Tibial nerve (tissue), 4 donors: ENCODE measurements at places on chromosomes 7 and 10.

DNA sequence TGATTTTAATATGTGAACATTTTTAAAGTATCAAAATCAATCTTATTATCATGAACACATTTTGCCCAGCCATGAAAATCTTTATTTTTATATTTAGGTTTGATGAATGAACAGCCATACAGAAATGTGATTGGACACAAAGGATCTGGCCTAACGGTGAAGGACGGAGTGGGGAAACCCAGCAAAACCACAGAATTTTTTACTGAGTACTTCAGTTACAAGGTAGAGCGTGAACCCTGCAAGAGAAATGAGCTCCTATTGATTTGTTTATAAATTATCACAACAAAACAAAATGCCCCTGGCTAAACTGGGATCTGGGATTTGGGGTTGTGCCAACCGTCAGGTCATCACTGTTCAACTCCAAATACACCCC, 118.8 kb downstream of the JAZF1 start:
- no peak overlapping the region for H3K27ac ChIP-seq
- no peaks in the 10 kb centered on the region for H3K27me3 ChIP-seq
- no peak for DNase-seq
- H3K36me3 ChIP-seq: no peaks in the 10 kb centered on the region

GRCh38 chr7:7607010-7607409, 33.5 kb upstream of the UMAD1 start:
- H3K27ac ChIP-seq: no peak overlapping the region
- no peaks in the 10 kb centered on the region for H3K36me3 ChIP-seq
- no peak overlapping the region for H3K4me3 ChIP-seq
- no peaks in the 10 kb centered on the region for H3K27me3 ChIP-seq
- no peaks in the 10 kb centered on the region for H3K4me1 ChIP-seq

DNA sequence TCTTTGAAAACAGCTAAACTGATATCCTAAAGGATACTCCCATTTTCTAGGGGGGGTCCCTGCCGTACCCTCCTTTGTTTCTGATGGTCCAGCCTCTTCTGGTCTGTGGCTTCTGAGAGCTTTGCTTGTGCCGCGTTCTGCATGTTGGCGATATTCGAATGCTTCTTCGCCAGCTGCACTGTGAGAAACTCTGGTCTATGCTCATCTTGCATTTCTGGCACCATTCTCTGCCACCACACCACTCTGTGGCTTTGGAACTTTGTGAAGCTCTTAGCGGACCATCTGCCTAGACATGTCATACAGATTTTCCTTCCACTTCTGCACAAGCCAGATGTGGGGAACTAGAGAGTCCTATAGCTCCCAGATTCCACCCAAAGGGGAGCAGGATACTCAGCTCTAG, 197.2 kb downstream of the REEP3 start:
- H3K27me3 ChIP-seq: no peaks in the 10 kb centered on the region
- no peak overlapping the region for H3K4me3 ChIP-seq
- peaks cover 34% of the 10 kb centered on the region for H3K4me1 ChIP-seq
- DNase-seq: no peak
- no peak overlapping the region for H3K27ac ChIP-seq

- no peak overlapping the region for H3K27ac ChIP-seq
- no peak overlapping the region for H3K4me3 ChIP-seq
- H3K36me3 ChIP-seq: no peaks in the 10 kb centered on the region
- H3K4me1 ChIP-seq: no peaks in the 10 kb centered on the region
Observed at GRCh38 chr7:44293561-44294324, 31.7 kb downstream of the CAMK2B start.

DNA sequence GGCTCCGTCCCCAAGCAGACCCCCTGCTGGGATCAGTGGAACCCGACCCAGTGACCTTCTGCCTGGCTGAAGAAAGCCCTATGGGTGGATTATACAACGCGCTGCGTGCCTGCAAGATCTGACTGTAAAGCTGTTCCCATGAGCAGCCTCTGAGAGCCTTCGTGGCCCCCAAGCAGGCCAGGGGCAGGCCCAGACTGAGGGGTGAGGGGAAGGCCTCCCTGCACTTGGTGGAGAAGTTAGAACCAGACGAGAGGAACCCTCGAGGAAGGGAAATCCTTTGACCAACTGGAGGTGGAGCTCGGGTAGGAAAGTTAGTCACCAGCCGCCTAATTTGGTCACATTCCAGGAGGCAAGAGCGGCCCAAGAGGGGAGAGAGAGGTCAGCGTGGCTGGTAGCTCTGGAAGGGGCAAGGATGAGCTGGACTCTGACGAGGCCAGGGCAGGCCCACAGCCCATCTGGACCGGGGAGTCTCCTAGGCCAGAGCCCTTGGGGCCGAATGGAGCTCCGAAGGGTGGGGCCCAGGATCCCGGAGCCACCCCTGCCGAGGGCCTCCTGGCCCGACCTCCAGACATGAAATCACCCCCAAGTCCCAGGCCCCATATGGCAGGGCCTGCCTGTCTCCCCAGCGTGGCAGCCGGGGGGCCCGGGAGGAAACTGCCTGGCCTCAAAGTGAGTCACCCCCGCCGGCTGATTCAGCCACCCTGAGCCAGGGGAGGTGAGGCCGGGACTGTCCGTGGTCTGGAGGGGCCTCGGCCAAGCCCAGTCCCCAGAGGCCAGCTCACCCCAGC, 23.3 kb upstream of the PDGFA start:
- peaks cover 5% of the 10 kb centered on the region for H3K4me1 ChIP-seq
- no peak overlapping the region for H3K27ac ChIP-seq

- no peak overlapping the region for H3K4me3 ChIP-seq
- no peak overlapping the region for H3K27ac ChIP-seq
- no peaks in the 10 kb centered on the region for H3K4me1 ChIP-seq
- no peaks in the 10 kb centered on the region for H3K27me3 ChIP-seq
- H3K36me3 ChIP-seq: peaks cover 5% of the 10 kb centered on the region
Observed at GRCh38 chr10:133294189-133294588, 14.5 kb downstream of the TUBGCP2 start.

GRCh38 chr10:15505329-15505728, 134.2 kb upstream of the FAM171A1 start:
- H3K4me3 ChIP-seq: no peak overlapping the region
- H3K27ac ChIP-seq: no peak overlapping the region
- no peaks in the 10 kb centered on the region for H3K36me3 ChIP-seq
- no peaks in the 10 kb centered on the region for H3K4me1 ChIP-seq
- no peaks in the 10 kb centered on the region for H3K27me3 ChIP-seq

- H3K27ac ChIP-seq: no peak overlapping the region
- H3K4me3 ChIP-seq: no peak overlapping the region
- H3K27me3 ChIP-seq: no peaks in the 10 kb centered on the region
- no peaks in the 10 kb centered on the region for H3K36me3 ChIP-seq
- peaks cover 7% of the 10 kb centered on the region for H3K4me1 ChIP-seq
Observed at GRCh38 chr7:128745706-128746105, 6.5 kb downstream of the CALU start.

- peaks cover 100% of the 10 kb centered on the region for H3K27me3 ChIP-seq
- H3K4me3 ChIP-seq: no peak overlapping the region
- H3K4me1 ChIP-seq: no peaks in the 10 kb centered on the region
- H3K27ac ChIP-seq: no peak overlapping the region
Observed at GRCh38 chr10:123141791-123142700, 5.9 kb upstream of the HMX2 start.

DNA sequence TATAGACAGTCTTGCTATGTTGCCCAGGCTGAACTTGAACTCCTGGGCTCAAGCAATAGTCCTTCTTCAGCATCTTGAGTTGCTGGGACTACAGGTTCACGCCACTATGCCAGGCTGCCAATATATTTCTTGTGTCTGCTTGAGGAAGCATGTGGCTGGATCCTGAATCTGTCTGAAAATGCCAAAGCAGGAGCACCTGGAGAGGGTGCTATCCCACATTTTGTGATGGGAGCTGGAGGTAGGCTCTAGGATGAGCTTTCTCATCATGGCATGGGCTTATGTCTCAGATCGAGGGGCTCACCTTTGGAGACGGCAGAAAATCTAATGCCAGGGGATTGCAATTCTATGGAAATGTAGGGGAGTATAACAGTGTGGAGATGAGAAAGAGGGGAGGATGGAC, 744.2 kb downstream of the GRID1 start:
- DNase-seq: no peak
- no peaks in the 10 kb centered on the region for H3K4me1 ChIP-seq
- no peaks in the 10 kb centered on the region for H3K36me3 ChIP-seq
- H3K27ac ChIP-seq: no peak overlapping the region

GRCh38 chr7:139479620-139480019, 3.9 kb downstream of the KLRG2 start:
- no peak for DNase-seq
- H3K4me1 ChIP-seq: peaks cover 15% of the 10 kb centered on the region
- H3K27me3 ChIP-seq: no peaks in the 10 kb centered on the region
- no peak overlapping the region for H3K27ac ChIP-seq

- H3K4me3 ChIP-seq: no peak overlapping the region
- no peaks in the 10 kb centered on the region for H3K27me3 ChIP-seq
- H3K27ac ChIP-seq: no peak overlapping the region
- no peaks in the 10 kb centered on the region for H3K4me1 ChIP-seq
- DNase-seq: no peak
- no peaks in the 10 kb centered on the region for H3K36me3 ChIP-seq
Observed at GRCh38 chr7:141221007-141221612, 147.2 kb downstream of the TMEM178B start.

DNA sequence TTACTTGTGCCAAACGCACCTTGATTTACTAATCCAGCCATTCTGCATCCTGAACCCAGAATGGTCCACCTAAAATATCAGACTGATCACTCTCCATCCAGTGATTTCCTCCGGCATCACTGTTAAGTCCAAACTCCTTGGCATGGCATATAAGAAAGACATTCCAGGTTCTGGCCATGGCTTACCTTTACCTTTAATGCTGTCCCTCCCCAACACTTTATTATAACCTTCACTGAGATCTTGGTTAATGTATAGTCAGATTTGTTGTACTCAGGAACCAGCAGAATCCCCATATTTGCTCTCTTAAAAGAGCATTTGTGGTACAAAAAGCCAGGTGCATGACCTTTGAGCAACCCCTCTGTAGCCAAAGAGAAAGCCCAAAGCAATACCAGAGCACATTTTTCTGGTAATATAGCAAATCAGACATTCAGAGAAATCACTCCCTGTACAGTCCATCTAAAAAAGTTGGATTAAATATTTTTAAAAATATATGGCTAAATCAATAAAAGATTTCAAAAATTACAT, 10.2 kb downstream of the UMAD1 start:
- H3K4me3 ChIP-seq: no peak overlapping the region
- peaks cover 8% of the 10 kb centered on the region for H3K36me3 ChIP-seq
- H3K27ac ChIP-seq: no peak overlapping the region

DNA sequence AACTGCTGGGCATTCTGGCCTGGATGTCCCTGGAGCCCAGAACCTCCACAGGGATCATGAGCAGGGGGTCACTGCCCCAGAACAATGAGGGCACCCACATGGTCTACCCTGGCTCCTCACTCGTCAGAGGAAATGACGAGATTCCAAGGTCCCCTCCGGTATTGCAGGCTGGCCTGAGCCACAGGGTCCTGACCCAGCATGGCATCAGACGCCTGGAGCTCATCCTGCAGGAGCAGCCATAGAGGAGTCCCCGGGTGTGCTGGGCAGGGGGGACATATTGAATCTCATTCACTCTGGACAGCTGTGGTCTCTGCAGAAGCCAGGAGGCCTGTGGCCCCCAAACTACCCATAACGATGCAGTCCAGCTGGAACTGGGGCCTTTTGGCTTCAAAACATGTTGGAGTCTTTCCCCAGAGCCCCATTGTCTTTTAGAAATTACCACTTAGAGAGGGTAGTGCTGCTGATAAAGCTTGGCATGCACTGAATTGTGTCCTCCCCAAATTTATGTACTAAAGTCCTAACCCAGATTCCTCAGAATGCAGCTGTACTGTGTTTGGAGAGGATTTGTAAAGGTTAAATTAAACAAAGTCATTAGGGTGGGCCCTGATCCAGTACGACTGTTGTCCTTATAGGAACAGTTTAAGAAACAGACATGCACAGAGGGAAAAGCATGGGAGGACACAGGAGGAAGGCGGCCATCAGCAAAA, 27.7 kb downstream of the ANXA8 start:
- no peak overlapping the region for H3K4me3 ChIP-seq
- no peak for DNase-seq
- no peaks in the 10 kb centered on the region for H3K36me3 ChIP-seq
- no peaks in the 10 kb centered on the region for H3K27me3 ChIP-seq
- no peaks in the 10 kb centered on the region for H3K4me1 ChIP-seq

GRCh38 chr10:44033008-44033407, 351.9 kb downstream of the CXCL12 start:
- DNase-seq: no peak
- no peaks in the 10 kb centered on the region for H3K36me3 ChIP-seq
- no peaks in the 10 kb centered on the region for H3K4me1 ChIP-seq
- no peak overlapping the region for H3K27ac ChIP-seq
- no peak overlapping the region for H3K4me3 ChIP-seq

- DNase-seq: no peak
- no peak overlapping the region for H3K4me3 ChIP-seq
- no peaks in the 10 kb centered on the region for H3K27me3 ChIP-seq
- no peaks in the 10 kb centered on the region for H3K4me1 ChIP-seq
- no peaks in the 10 kb centered on the region for H3K36me3 ChIP-seq
Observed at GRCh38 chr10:99368646-99369045, 39.5 kb downstream of the CNNM1 start.

DNA sequence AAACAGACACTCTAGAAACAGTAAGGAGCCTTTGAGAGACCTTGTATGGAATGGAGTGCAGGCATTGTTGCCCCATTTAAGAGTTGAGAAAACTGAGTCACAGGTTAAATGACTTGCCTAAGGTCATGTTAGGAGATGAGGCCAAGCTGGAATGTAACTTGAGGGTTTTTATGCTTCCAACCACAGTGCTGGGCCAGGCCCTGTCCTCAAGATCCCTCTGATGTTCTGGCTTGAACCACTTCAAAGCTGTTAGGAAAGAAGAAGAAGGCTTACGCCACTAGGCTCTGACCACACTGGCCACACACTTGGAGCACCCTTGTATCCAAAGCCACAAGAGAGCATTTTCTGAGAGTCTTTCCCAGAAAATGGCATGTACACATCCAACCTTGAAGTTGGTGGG, 42.7 kb downstream of the PLAU start:
- H3K4me3 ChIP-seq: no peak overlapping the region
- DNase-seq: no peak
- H3K4me1 ChIP-seq: peaks cover 15% of the 10 kb centered on the region
- no peak overlapping the region for H3K27ac ChIP-seq
- no peaks in the 10 kb centered on the region for H3K27me3 ChIP-seq

GRCh38 chr10:99533496-99534449, 1.0 kb downstream of the NKX2-3 start:
- no peak overlapping the region for H3K27ac ChIP-seq
- DNase-seq: no peak
- peaks cover 97% of the 10 kb centered on the region for H3K27me3 ChIP-seq
- no peak overlapping the region for H3K4me3 ChIP-seq
- peaks cover 71% of the 10 kb centered on the region for H3K4me1 ChIP-seq
- no peaks in the 10 kb centered on the region for H3K36me3 ChIP-seq

- DNase-seq: no peak
- no peaks in the 10 kb centered on the region for H3K36me3 ChIP-seq
- no peaks in the 10 kb centered on the region for H3K4me1 ChIP-seq
- H3K27ac ChIP-seq: no peak overlapping the region
- peaks cover 76% of the 10 kb centered on the region for H3K27me3 ChIP-seq
- no peak overlapping the region for H3K4me3 ChIP-seq
Observed at GRCh38 chr7:1192171-1192676, 32.2 kb upstream of the ZFAND2A start.
